ENCODE measurements at places on chromosomes 5 and 9. TPM values are rescaled to one million over a fixed set of nuclear protein-coding genes. Genes with fewer than 3 reads are reported as not detected.

DNA sequence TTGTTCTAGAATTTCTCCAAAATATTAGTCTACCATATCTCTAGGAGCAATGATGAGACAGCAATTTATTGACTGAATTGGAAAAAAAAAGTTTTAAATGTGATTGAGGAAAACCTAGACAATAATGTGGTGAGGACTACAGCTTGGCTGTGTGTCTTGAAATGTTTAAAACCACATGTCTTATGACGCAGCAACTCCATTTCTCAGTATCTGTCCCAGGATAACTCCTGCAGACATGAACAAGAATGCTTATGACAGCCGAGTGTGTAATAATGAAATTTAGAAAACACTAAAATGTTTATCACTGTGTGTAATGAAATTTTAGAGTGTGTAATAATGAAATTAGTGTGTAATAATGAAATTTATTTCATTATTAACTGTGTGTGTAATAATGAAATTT is 254.1 kb upstream of the DAPK1 start:
- no peak for DNase-seq

ACTBL2 gene
- total RNA-seq, result not detected

GRCh38 chr5:134600600-134600999 is 32.0 kb downstream of the SAR1B start:
- no peak for DNase-seq

CDX1 gene
- total RNA-seq, result 0.09 TPM

GTF3C5 gene
- 87.6 TPM for total RNA-seq

DNA sequence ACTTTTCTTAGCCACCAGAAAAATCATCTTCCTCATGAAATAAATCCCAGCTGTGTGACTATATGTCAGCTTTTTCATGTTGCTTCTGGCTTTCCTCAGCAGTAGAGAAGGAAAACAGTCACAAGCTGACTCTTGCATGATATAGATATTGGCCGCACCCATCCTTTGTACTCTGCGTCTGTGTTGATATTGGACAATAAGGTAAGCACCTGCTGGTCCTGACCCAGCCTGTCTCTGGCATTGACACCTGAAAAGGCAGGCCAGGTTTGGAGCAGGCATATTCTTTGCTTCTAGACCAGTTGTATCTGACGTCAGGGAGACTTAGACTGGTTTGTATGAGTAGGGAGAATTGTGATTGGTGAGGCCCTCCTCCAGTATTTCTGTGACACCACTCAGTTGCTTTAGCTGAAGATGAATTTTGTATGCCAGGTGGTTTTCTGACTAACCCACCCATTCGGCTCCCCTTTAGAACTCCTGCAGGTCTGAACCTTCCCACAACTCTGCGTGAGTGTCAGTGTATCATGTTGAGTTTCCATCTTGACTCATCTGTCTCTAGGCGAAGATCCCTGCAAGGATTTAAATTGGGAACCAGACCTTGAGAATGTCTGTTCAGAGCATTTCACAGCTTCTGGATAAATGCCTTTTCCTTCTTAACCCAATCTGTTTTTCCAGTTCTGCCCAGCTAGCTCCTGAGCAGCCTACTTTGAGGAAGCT is 151.2 kb upstream of the RUSC2 start:
- no peak for DNase-seq

- peak; percentile 66 for DNase-seq
Measured at GRCh38 chr5:158074992-158075769, 216.2 kb upstream of the CLINT1 start.

GRCh38 chr5:140328036-140328764 is 18.2 kb downstream of the HBEGF start:
- no peak for DNase-seq

GRCh38 chr9:96140296-96141127 is 161.5 kb downstream of the HSD17B3 start:
- no peak for DNase-seq

GRCh38 chr9:36855448-36856315 is 178.4 kb downstream of the PAX5 start:
- DNase-seq, result peak; percentile 77

GRCh38 chr5:58024151-58024550 is 435.7 kb downstream of the PLK2 start:
- DNase-seq, result no peak

GRCh38 chr9:106796771-106797170 is 66.2 kb upstream of the ZNF462 start:
- no peak for DNase-seq

DNA sequence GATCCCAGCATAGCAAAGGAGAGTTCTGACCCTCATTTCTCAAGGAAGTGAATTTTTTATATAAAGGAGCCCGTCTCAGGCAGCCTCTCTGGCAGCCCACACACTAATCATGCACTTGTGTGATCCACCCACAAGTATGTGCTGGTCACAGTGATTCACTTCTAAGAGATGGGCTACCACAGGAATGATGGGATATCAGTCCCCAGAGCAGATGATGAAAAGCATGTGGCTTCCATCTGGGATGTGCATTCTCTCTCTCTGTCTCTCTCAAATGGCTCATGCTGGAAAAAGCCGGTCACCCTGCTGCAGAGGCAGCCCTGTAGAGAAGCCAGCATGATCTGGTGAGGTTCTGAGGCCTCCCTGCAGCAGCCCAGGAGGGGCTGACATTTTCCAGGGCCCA is 74.2 kb upstream of the ADCY2 start:
- DNase-seq, result no peak

- no peak for DNase-seq
Measured at GRCh38 chr9:102253099-102253498, 514.7 kb upstream of the GRIN3A start.

GRCh38 chr9:11235061-11235460 is 622.3 kb upstream of the PTPRD start:
- DNase-seq, result no peak

- DNase-seq, result no peak
Measured at GRCh38 chr5:17727098-17727497, 92.8 kb downstream of the TAF11L14 start.

PCDHA2 gene
- 2.1 TPM for total RNA-seq

DNA sequence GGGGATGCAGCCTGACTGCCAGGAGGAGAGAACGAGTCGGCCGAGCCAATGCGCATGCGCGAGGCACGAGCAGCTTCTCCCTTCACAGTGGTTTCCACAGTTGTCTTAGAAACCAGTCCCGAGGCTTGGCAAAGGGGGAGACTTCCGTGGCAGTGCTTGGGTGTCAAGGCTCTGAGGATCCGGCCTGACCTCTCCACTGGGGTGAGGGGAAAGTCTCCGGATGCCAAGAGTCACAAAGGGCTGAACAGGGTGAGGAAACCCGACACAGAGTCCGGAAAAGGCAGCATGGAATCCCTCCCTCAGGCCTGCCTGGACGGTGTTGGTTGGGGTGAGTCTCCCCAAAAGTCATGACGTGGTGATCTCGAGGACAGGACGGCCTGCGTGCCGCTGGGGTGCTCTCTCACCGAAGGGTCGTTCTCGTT is 475.5 kb downstream of the SPATA31A7 start:
- no peak for DNase-seq

GRCh38 chr5:99315413-99316183 is 386.8 kb upstream of the CHD1 start:
- DNase-seq, result no peak

GRCh38 chr9:130537346-130538050 is 41.9 kb upstream of the FUBP3 start:
- DNase-seq, result no peak

SPATA31D4 gene
- not detected for total RNA-seq

GRCh38 chr5:133618141-133618540 is 5.8 kb upstream of the FSTL4 start:
- no peak for DNase-seq

DNA sequence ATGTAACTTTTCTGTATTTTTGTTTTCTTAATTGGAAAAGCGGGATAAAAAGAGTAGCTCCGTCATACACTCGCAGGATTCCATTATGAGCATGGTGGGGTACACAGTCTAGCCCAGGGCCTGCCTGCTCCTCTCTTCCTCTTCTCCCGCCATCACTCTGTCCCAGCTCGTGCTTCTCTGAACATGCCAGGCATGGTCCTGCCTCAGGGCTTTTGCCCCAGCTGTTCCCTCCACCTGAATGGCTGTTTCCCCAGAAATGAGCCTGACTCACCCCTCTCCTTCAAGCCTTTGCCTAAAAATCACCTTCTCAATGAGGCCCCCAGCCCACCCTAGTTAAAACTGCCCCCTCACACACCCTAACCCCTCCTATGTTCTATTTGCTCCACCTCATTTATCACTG is 4.5 kb downstream of the CORO2A start:
- DNase-seq, result no peak

- no peak for DNase-seq
Measured at GRCh38 chr5:39616131-39616530, 191.4 kb upstream of the DAB2 start.

Data from WTC11 (cell line).